Stimulated activated CD8-positive, alpha-beta memory T cell treated with anti-CD3 and anti-CD28 coated beads, Interleukin-15, amount 100 ng/mL, for 48 hours (primary cell): ENCODE measurements at places on chromosomes 16 and 17.

DNA sequence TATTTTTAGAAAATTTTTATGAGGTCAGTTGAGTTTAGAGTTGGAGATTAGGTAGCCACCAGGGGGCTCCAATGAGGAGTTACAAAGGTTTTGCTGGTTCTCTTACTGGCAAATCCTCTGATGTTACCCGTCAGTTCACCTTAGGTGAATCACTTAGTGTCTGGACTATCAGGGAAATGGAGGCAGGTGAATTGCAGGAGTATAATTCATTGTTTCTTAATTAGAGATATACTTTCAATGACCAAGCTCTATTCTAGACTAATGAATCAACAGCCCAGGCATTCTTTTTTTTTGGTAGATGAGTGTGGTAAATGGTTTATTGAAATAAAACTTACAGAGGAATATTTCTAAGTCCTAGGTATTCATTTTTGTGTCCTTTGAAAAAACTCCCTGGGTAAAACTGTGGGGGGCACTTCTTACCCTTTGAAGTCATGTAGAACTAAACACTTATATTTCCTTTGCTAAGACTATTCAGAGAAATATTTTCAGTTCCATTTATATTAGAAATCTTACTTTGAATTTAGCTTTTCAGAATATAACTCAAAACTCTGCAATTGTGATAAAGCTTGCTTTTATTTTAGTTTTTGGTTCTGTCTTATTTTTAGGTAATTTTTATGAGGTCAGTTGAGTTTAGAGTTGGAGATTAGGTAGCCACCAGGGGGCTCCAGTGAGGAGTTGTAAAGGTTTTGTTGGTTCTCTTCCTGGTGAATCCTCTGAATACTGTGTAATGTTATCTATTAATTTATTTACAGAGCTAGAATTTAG, 17.7 kb downstream of the PSMD11 start:
- DNase-seq = no peak

- DNase-seq = no peak
Observed at GRCh38 chr16:85327731-85328675, 215.7 kb upstream of the CIBAR2 start.

DNA sequence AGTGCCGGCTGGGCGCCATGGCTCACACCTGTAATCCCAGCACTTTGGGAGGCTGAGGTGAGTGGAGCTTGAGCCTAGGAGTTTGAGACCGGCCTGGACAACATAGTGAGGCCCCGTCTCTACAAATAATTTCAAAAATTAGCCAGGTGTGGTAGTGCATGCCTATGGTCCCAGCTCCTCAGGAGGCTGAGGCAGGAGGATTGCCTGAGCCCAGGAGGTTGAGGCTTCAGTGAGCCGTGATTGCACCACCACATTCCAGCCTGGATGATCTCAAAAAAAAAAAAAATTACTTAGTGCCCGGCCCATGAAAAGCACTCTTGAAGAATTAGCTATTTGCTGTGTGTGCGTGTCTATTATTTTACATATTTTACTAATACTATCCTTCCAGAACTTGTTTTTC, 9.6 kb downstream of the GPRC5C start:
- no peak for DNase-seq

- DNase-seq = no peak
Observed at GRCh38 chr16:78122774-78123315, 23.4 kb downstream of the WWOX start.

GRCh38 chr17:39852239-39852638, 11.9 kb downstream of the IKZF3 start:
- no peak for DNase-seq

DNA sequence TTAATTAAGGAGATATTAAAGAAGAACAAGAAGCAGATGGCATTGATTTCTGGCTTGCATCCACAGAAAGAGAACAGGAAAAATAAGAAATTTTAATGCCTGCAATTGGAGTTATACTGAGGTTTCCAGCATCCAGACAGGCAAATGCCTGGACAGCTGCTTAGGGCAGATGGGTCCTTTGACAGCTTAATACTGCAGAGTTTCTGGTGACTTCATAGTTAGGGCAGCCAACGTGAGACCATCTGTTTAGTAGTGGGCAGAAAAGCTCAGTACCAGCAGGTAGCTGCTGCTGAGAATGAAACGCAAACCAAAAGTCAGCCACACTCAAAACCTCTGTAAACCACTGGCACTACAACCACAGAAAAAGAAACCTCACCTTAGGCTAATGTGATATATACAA, 109.8 kb downstream of the CDK5R1 start:
- no peak for DNase-seq

GRCh38 chr16:10541366-10541765, 39.0 kb downstream of the EMP2 start:
- no peak for DNase-seq

DNA sequence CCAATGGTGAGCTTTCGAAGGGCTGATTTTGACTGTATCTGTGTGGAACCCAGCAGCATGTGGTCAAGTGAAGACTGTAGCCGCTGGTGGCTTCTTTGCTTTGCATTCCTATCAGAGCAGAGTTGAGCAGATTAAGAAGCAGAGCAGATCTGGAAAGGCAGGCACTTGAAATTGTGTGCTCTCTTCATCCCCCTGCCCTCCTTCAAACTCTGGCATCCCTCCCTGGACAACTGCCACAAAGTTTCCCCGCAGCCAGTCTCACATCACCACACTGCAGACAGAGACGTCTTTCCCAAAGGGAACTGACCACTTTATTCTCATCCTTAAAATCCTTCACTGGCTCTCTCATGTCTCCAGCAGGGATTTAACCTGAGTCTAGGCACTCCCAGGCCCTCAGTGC, 237.1 kb upstream of the DYNLRB2 start:
- no peak for DNase-seq

DNA sequence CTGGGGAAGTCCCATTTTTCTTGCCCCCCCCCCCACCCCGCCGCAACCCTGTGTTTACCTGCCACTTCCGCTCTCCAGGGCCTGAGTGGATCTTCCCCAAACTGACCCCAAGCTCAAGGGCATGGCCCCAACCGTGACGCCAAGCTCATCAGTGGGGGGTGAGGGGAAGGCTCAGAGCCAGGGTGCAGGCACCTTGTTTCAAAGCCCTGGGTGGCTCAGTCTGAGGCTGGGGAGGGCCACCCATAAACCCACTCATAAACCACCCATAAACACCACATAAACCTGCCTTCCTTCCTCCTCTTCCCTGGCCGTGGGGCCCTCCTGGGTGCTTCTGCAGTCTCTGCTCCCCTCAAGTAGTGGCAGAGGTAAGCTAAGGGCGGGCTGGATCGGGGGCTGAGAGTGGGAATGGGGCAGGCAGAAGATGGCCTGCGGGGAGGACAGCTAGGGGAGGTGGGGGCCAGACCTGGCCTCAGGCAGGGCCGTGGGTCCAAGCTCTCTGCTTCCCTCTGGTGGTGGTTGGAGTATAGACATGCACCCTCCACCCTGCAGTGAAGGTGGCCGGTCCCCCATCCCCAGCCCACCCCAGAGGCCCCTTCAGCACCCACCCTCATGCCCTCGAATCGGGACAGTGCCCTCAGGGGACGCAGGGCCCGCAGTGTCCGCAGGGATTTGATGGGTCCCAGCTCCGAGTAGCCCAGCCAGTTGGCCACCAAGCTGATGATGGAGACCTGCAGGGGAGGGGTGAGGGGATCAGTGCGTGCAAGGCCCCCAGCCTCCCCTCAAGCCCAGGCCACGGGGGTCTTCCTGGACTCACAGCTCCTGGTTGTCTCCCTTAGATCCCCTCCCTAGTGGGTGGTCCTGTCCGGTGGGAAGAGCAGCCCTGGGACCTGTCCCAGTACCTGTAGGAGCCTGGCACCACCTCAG, 14.6 kb upstream of the CD79B start:
- peak; percentile 43 for DNase-seq

- no peak for DNase-seq
Observed at GRCh38 chr17:78667741-78668640, 90.8 kb upstream of the DNAH17 start.

DNA sequence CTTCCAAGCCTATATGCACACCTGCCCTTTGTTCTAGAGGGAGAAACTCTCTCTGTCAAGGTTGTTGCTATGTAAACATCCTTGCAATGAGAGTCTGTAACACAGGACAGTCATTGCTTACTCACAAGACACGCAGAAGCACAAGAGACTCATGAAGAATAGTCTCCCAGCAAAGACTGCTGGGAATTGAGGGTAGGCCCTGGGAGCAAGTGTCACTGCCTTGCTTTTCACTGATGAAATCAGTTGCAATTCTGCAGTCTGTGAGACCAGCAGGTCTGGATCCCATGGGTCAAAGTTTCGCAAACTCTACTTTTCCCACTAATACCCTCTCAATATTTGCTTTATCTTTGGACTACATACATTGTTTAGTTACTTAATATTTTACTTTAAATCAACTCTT, 177.4 kb downstream of the FTO start:
- DNase-seq = no peak

GRCh38 chr16:54783226-54783625, 147.4 kb upstream of the IRX5 start:
- DNase-seq = no peak

GRCh38 chr17:30831663-30832437, at the start of gene ATAD5:
TSS of gene ATAD5 (plus strand) at chr17:30831966. CDS start at chr17:30832348, 382 bp downstream.
- peak; percentile 80 for DNase-seq

DNA sequence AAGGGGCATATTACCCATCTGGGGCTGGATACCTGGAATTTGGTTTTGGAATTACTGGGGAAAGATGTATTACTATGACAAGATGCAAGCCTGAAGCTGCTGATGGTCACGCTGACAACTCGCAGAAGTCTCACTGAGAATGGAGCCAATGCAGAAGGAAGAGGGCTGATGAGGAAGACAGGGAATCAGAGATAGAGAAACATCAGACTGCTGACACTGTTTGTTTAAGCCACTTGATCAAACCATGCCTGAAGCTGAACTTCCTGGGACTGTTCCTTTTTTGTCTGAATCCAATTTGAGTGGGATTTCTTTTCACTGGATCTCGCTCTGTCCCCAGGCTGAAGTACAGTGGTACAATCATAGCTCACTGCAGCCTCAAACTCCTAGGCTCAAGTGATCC, 133.9 kb downstream of the GAS7 start:
- no peak for DNase-seq

DNA sequence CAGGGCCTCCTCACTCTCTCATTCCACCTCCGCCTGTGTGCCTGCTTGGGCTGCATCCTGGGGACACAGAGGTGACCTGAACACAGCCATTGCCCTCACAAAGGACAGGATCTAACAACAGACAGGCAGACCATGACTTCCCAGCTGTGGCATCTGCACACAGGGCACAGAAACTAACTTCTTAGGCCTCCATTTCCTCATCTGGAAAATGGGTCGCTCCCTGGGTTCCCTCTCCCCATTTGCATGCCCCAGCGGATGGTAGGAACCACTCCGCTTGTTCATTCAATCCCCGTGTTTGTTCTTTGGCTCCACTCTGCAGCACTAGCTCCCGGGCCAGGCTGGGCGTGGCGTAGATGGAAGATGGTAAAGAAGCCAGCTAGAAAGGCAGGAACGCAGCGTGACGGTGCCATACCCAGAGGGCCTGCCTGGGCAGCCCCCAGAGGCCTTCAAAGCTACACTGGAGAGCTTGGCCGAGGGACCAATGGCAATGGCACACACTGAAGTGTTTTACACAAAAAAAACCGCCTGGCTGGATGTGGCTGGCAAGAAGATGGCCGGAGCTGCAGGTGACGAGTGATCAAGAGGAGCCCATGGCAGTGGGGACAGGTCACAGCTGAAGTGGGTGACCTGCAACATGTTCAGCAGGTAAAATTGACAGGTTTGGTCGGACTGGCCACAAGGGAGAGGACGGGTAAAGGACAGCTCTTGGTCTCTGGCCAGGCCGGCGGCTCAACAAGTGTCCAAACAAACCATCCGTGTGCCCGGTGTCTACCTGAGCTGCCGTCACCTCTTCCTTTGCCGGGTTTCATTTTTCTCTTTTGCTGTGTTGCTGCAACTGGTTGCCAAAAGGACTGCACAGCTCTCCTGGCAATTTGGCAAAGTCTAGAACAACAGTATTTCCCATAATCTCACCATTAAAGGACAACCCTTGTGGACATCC, 66.9 kb downstream of the SOCS1 start:
- no peak for DNase-seq

- peak; percentile 61 for DNase-seq
Observed at GRCh38 chr16:57530104-57530521, 6.3 kb downstream of the CCDC102A start.

GRCh38 chr17:35801583-35802224, 6.3 kb upstream of the MMP28 start:
- no peak for DNase-seq
